Endodermal cell (in vitro differentiated cells): ENCODE measurements at places on chromosomes 4 and X.

DNA sequence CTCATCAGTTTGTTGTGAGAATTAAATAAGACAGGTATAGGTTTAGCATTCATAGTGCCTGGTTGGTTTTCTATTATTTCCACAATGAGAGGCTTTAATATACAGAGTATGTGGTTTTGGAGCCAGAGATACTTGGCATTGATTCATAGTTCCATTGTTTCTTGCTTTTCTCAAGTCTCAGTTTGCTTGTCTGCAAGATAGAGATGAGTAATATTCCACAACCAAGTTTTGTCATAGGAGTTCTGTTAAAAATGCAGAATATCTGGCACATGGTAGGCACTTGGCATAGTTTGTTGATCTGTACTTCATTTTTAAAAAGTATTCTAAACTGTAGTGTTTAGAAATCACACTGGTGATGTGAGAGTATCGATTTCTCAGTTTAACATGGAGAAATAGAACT lies 37.5 kb upstream of the EDA2R start:
- DNase-seq, result no peak

- no peak for DNase-seq
These were observed 80.8 kb downstream of the ANKRD50 start for GRCh38 chr4:124631760-124632159.

- DNase-seq, result no peak
These were observed 115.1 kb downstream of the SH3KBP1 start for GRCh38 chrX:19772096-19772821.

DNA sequence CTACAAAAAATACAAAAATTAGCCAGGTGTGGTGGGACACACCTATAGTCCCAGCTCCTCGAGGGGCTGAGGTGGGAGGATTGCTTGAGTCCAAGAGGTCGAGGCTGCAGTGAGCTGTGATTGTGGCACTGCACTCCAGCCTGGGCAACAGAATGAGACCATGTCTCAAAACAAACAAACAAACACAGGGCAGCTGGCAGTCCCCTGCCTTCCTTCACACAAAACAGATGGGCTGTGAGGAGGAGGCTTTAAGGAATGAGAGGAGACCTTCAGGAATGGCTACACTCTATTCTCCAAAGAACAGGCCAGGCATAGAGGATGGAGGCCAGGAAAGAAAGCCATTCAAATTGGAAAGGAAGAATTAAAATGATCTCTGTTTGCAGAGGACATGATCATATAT lies 65.6 kb upstream of the MAML3 start:
- peak; percentile 75 for DNase-seq

DNA sequence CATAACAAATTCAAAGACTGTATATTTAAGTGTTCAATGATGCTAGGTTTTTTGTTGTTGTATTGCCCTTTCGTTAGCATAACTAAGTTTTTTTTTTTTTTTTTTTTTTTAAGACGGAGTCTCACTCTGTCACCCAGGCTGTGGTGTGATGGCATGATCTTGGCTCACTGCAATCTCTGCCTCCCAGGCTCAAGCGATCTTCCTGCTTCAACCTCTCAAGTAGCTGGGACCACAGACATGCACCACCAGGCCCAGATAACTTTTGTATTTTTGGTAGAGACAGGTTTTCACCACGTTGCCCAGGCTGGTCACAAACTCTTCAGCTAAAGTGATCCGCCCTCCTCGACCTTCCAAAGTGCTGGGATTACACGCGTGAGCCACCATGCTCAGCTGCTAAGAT lies 7.0 kb downstream of the SH3BGRL start:
- no peak for DNase-seq

DNA sequence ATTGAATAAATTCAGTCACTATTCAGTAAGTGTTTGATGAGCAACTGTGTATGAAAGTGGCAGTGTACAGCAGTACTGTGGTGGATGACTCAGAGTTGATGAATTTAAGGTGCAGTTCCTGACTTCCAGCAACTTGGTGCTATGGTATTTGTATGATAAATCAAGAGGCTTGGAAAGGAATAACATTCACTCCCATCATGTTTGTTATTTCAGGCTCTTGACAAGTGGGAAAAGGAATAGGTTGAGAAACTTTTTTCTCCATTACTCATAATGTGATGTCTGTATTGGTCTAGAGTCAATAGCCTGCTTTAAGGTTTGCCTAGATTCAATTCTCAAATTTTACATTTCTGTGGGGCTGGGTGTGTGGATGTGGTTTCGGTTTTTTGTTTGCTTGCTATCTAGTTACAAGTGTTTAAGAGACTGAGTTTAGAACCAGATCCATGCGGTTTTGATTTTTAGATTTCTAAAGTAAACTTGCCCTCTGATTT lies 35.1 kb upstream of the CYP2U1 start:
- no peak for DNase-seq

GRCh38 chrX:137062915-137063617 lies 29.3 kb upstream of the GPR101 start:
- DNase-seq, result no peak

DNA sequence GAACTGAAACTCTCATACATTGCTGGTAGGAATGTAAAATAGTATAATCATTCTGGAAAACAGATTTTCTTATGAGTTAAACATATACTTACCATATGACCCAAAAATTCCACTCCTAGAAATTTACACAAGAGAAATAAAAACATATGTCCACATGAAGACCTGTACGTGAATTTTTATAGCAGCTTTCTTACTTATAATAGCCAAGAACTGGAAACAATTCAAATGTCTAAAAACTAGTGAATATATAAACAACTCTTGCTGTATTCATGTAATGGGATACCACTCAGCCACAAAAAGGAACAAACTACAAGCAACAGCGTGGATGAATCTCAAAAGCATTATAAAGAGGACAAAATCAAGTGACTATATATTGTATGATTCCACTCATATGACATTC lies 27.5 kb downstream of the TMEM156 start:
- no peak for DNase-seq

DNA sequence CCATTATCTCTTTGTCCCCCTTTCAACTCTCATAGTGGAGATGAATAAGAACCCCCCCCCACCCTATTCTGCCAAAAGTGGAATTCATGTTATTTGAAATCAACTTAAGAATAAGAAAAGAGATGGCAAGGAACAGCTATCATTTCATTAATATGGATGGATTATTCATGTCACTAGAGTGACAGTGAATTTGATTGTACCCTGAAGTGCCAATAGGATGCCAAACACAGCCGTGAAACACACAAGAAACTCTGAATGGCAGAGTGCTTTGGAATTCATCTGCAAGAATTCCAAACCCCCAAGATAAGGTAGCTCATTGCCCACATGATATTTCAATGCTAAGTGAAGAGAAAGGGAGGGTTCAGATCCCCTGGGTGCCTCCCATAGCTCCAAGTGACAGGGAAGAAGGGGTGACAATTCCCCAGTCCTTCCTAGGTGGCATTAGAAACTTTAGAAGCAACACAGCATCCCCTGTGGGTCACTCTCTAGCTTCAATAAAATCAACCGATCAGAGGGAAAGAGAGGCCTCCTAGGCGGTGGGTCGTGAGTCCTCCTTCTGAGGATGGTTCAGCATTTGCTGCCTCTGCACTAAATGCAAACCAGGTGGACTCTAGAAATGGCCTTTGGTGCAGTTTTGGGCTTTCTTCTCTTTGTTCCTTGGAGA lies 84.3 kb downstream of the MGST2 start:
- DNase-seq, result peak; percentile 40

DNA sequence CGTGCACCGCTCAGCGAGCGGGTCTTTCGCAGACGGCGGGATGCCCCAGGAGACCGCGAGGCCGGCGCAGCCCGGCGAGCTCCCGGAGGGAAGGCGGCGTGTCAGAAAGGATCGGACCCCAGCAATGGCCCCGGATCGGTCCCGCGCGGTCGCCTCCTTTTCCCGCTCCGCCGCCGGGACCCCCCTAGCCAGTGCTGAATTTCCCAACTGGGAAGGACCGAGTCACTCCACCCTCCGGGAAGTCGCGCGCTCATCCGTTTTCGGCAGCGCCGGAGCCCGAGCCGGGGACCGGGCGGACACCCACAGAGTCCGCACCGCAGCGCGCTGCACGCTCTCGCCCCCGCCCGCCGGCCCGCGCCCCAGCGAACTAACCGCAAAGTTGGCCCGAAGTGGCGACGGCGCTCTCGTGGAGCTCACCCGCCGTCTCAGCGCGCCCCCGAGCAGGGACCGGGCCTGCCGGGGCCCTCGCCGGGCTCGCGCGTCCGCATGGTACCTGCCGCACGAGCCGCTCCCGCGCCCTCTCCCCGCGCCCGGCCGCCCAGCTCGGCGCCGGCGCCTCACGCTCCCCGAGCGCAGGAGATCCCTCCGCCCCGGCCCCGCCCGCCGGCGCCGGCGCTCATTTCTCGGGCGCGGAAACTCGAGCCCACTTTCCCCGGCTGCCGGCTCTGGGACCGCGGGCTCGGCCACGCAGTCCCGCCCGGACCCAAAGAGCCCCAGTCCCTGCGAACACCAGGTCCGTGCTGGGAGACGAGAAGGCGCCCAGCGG lies at the start of gene FAT1:
Gene FAT1, minus strand, starts transcription at position 565 of the 766 bp plus-strand sequence. CDS start 14,029 bp downstream, outside the sequence.
- peak; percentile 83 for DNase-seq

- DNase-seq, result no peak
These were observed 95.4 kb downstream of the TNIP2 start for GRCh38 chr4:2660596-2661211.

- DNase-seq, result no peak
These were observed 238.9 kb downstream of the HS3ST1 start for GRCh38 chr4:11189756-11190155.

DNA sequence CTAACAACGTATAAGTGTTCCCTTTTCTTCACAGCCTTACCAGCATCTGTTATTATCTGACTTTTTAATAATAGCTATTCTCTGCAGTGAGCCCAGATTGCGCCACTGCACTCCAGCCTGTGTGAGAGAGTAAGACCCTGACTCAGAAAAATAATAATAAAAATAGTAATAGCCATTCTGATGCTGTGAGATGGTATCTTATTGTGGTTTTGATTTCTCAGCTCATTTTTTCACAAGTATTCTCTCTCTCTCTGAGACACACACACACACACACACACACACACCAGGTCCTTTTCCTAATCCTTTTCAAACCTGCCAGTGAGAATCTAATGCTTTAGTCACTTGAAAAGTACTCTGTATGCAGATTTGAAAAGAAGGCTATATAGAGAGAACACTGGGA lies 89.8 kb downstream of the CHIC2 start:
- DNase-seq, result no peak

GRCh38 chr4:6633091-6633906 lies 7.2 kb upstream of the MRFAP1 start:
- DNase-seq, result no peak

- DNase-seq, result no peak
These were observed 146.2 kb downstream of the SPOCK3 start for GRCh38 chr4:167088115-167088514.

- DNase-seq, result no peak
These were observed 27.5 kb upstream of the IQSEC2 start for GRCh38 chrX:53308836-53309235.

DNA sequence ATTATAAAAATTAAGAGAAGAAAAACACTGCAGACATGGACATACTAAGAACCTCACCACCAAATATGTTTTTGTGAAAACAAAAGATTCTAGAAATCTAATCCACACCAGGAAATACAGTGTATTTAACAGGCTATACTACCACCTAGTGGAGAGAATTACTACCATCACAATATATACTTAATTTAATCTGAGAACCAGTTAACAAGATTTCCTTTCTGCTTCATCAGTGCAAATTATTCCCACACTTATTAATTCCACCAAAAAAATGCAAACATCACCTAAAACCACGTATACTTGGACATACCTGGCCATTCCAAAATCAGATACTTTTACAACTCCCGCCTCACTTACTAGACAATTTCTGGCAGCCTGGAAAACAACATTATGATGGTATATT lies 7.0 kb upstream of the TXK start:
- DNase-seq, result no peak

DNA sequence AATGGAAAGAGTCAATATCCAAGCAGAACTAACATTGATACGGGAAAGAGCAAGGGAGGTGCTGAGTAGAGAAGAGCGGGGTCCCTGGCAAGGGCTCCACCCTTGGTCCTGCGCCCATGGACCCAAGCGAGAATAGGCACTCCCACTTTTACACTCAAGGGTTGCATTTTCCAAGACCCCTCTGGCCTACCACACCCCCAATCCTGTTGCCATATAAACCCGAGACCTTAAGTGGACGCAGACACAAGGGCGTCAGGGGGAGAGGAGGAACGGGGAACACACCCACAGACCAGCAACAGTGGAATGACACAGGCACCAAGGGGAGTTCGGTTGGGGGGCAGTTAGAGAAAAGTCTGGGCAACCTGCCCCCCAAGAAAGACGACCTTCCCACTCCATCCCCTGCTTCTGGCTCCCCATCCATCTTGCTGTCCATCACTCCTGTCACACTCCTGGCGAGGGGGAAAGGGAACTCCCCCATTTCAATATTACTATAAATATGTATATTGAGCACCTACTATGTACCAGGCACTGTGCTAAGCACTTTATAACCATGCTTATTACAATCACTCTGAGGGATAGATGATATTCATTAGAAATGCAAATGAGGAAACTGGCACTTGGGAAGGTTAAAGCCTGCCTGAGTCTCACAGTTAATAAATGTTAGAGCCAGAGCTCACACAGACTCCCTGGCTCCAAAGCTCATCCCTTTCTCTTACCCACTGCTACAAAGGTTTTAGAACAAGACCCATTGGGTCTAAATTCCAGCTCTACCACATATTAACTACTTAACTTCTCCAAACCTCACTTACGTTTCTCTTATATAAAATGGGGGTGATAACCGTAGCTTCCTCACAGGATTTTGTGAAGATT lies 51.7 kb downstream of the SCD5 start:
- peak; percentile 48 for DNase-seq

- DNase-seq, result no peak
These were observed 66.1 kb downstream of the CDS1 start for GRCh38 chr4:84648863-84649647.

DNA sequence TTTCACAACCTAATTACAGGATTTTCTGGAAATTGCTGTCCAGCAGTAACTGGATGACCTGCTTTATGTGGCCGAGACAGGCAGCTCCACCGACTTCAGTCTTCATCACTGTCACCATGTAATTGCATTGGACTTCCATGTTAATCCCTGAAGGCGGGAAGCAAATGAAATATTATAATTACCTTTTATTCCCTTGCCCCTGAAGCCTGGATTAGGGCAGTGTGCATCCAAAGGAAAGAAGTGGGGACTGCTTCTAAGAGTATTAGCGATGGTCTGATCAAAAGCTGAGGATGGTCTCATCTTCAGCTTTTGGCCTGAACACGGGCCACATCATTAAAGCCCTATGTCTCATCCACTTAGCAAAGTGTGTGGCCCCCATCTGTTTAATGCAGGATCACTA lies 311.6 kb upstream of the GALNT7 start:
- DNase-seq, result no peak

DNA sequence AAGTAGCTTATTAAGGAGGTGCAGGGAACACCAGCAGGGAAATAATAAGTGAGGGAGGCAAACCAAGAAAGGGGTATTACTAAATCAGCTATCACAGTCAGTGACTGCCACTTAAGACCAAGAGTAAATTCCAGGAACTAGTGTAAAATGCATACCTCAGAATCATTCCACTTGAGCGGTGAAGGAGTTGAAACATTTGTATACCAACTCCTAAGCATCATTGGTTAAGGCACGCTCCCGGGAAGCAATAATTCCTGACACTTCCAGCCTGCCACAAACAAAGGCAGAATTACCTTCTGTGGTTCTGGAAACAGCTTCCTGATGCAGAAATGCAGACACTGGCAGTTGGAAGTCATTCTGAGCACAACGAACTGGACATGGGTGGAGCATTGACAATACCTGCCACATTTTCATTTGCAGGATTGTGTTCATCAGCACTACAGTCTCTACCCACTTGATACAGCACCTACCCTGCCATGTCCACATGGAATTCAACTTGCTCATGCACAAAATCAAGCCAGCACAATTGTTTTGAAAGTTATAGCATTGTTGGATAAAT lies 82.1 kb downstream of the PPP1R2C start:
- no peak for DNase-seq
